AG08395 (cell line): ENCODE measurements at places on chromosomes 11 and 22.
A peak's percentile ranks its signal among the peaks of the same experiment; 100 is the strongest.

DNA sequence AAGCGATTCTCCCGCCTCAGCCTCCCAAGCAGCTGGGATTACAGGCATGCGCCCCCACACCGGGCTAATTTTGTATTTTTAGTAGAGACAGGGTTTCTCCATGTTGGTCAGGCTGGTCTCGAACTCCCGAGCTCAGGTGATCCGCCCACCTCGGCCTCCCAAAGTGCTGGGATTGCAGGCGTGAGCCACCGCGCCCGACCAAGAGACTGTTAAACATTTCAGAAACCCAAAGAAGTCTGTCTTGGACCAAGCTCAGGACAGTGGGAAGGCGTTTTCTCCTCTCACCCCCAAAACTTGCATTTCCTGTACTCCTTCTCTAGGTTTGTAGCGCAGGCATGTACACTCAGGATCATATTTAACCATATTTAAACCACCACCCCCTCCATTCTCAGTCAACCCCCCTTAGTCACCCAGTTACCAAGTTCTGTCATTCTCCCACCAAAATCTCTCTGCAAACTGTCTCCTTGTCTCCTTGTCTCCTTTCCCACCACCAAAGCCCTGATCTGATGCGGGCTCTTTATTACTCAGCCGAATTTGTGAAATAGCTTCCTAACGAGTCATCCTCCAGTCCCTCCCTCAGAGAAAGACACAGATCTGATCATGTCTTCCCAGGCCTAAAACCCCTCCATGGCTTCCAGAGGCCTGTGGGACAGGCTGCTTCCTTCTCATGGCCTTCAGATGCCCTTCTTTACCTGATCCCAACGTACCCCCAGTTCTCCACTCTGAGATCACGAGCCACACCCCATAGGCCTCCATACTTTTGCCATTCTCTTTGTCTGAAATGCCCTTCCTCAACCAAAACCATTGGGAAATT is 29.0 kb upstream of the CREB3L1 start:
- peak; percentile 94 for DNase-seq

DNA sequence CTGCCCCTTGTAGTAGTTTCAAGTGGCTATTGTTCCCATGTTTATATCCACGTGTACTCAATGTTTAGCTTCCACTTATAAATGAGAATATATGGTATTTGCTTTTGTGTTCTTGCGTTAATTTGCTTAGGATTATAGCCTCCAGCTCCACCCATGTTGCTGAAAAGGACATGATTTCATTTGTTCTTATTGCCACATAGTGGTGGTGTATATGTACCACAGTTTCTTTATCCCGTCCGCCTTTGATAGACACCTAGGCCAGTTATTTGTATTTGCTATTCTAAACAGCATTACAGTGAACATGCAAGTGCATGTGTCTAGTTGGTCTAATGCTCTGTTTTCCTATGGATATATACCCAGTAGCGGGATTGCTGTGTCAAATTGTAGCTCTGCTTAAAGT is 6.8 kb downstream of the OR51B2 start:
- DNase-seq, result no peak

GRCh38 chr11:120929090-120929489 is 94.8 kb upstream of the TBCEL start:
- peak; percentile 60 for DNase-seq

DNA sequence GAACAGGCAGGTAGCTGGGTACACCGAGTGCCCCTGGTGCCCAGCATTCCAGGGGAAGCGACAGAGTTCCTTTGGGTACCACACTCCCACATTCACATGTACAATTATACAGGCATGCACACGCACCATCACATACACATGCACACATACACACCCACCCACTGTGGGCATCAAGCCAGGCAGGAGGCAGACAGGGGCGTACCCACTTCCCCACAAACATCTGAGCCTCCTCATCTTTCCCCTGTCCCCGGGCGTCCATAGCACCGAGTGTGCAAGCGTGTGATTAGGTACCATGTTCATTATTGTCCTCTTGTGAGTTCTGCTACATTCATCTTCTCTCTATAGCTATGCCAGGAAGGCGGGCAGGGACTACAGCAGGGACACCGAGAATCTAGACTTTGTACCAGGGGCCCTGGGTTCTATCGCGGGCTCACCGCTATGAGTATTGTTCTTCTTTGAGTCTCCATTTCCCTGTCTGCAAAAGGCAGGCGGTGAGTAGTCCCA is 2.1 kb upstream of the CARD10 start:
- DNase-seq, result no peak

- peak; percentile 49 for DNase-seq
Measured at GRCh38 chr11:59174664-59175033, 2.7 kb downstream of the DTX4 start.
